Central memory CD8-positive, alpha-beta T cell (primary cell): ENCODE measurements at places on chromosomes 6 and 20.
A peak's percentile ranks its signal among the peaks of the same experiment; 100 is the strongest.

GRCh38 chr20:13302647-13303450, 81.8 kb downstream of the ISM1 start:
- DNase-seq: no peak

GRCh38 chr6:108242721-108243120, 18.1 kb downstream of the SNX3 start:
- DNase-seq: no peak

- DNase-seq: no peak
Measured at GRCh38 chr6:14644381-14644780, 526.8 kb downstream of the CD83 start.

- peak; percentile 30 for DNase-seq
Measured at GRCh38 chr6:2853769-2854395, 12.2 kb upstream of the SERPINB1 start.

GRCh38 chr20:32574296-32575226, 10.6 kb downstream of the NOL4L start:
- DNase-seq: no peak

GRCh38 chr6:11366934-11367637, 134.6 kb upstream of the NEDD9 start:
- DNase-seq: no peak

DNA sequence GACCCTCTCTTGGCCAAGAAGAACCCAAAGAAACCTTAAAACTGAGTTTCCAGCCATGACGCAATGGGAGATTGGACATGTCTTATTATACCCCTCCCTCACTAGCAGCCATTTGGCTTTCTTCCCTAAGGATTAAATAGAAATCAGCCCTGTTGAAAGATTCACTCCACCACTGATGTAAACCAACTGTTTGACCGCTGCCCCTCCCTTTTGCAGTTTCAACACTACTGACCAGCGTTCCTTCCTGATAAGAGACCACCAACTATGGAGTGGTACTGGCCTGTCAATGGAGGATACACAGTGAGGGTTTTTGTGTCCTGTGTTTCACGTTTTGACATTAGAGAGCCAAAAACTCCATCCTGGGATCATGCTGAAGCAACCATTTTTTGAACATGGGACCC, 53.2 kb upstream of the CD2AP start:
- DNase-seq: no peak

GRCh38 chr20:63153254-63154221, 62.4 kb downstream of the YTHDF1 start:
- no peak for DNase-seq

- DNase-seq: no peak
Measured at GRCh38 chr20:25136643-25137559, 55.0 kb upstream of the VSX1 start.
